ENCODE measurements at places on chromosomes 3 and 15.

GRCh38 chr3:58116985-58117384 is 93.8 kb downstream of the DNASE1L3 start:
- DNase-seq, result no peak

- no peak for DNase-seq
Observed at GRCh38 chr3:24318677-24319287, 175.9 kb downstream of the THRB start.

- DNase-seq, result no peak
Observed at GRCh38 chr3:22319446-22319845, 568.4 kb upstream of the ZNF385D start.

DNA sequence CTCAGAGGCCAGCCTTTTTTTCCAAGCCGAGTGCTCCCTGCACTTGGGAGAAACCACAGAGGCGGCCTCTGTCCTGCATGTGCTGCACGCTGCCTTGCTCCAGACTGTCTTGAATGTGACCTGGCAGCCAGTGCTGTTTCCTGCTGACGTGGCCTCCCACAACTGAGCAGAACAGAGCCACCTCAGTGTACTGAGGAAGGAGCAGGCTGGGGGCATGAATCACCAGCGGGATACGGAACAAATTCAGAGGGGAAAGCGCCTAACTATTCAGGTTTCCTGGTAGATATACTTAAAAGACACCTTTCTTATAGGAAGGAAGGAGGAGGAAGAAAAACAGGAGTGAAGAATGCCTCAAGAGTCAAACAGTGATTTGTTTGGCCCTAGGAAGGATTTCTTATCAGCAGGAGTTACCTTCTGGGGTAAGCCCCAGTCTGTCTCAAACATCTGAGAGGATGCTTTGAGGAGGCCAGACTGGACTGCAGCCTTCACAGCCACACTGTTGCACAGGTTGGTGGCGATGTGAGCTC is 114.0 kb downstream of the FNDC3B start:
- DNase-seq, result peak; percentile 9

DNA sequence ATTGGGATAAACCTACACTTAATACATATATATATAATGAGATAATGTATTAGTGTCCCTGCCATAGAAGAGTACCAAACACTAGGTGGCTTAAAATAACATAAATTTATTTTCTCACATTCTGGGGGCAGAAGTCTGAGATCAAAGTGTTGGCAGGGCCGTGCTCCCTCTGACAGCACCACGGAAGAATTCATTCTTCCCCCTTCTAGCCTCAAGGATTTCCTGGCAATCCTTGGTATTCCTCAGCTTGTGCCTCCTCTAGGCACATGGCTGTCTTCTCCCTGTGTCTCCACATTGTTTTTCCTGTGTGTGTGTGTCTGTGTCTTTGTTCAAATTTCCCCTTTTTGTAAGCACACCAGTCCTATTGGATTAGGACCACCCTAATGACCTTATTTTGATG is 115.2 kb upstream of the AGBL1 start:
- no peak for DNase-seq

DNA sequence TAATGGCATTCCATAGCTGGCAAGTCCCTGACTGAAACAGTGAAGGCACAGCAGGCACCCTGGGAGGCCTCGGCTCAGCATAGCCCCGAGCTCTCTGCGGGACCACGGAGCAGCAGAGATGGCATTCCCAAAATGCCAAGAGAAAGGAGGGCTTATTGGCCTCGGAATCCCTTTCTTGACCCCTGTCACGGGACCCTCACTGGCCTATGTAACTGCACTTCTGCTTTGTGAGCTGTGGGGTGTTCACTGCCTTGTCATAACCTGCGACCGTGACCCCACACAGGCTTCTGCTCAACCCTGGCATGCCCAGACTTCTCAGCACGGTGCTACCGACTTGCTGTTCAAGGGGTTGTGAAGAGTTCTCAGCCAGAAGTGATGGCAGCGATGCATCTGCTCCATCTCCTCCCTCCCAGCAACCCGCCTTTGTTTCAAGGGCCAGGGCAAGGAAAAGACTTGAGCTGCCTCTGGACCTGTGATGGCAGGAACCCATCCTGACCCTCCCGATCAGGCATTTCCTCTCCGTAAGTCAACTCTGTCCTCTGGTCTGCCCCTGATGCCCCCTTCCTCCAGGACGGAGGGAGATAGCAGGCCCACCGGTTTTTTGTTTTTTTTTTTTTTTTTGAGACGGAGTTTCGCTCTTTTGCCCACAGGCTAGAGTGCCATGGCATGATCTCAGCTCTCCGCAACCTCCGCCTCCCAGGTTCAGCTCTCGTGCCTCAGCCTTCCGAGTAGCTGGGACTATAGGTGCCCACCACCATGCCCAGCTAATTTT is 30.5 kb downstream of the EHD4 start:
- no peak for DNase-seq

DNA sequence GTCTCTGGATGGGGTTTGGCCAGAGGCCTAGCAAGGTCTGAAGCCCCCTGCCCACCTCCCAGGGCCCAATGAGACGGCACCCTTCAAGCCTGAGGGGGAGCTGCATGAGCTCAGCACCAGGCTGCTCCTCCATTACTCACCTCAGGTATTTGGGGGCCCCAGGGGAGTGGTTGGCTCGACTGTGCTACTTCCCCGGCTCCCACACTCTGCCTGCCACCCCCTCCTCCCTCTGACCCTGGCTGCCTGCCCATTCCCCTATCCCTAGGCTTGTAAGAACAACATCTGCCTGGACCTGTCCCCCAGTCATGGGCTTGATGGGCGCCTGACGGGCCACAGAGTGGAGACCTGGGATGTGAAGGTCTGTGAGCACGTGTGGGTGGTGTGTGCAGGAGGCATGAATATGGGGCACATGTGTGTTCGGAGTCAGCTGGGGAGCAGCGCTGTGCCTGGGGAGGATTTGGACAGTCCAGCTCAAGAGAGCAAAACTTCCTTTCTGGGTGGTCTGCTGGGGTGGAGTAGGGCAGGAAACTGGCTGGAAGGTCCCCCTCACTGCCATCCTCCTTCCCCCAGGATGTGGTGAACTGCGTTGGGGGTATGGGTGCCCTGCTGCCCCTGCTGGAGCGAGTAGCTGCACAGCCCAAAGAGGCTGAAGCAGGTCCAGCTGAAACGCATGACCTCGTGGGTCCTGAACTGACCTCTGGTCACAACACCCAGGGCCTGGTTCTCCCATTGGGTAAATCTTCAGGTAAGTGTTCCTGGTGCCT is 17.4 kb downstream of the NBEAL2 start:
- DNase-seq, result no peak

DNA sequence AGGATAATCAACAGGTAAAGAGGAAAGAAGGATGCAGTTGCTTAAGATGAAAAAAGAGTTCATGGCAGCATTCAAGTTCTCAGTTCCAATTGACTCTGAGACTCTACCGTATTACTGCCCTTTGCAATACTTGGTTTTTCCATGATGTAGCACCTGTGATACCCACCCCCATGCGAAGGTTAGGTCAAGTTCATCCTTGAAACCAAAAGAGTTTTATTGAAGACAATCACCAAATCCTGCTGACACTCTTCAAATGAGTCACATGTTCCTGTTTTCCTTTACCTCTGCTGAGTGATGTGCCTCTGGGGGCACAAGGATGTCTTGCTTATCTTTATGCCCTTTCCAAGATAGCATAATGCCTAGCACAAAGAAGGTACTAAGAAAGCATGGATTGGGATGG is 111.3 kb upstream of the SLC7A14 start:
- no peak for DNase-seq

- no peak for DNase-seq
Observed at GRCh38 chr15:98942431-98942830, 65.2 kb downstream of the PGPEP1L start.

GRCh38 chr15:68512598-68512997 is 66.2 kb upstream of the CORO2B start:
- no peak for DNase-seq

DNA sequence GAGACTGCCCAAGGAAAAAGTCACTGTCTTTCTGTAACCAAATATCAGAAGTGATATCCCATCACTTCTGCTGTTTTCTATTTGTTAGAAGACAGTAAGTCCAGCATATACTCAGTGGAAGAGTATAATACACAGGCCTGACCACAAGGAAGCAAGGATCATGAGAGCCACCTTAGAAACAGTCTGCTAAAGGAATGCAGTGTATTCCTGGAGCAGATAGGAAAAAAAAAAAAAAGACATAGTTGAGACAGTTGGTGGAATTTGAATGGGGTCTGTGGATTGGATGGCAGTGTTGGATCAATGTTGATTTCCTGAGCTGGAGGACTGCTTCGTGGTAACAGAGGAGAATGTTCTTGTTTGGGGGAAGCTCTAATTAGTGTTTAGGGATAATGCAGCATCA is 26.5 kb upstream of the FBXL2 start:
- DNase-seq, result no peak

DNA sequence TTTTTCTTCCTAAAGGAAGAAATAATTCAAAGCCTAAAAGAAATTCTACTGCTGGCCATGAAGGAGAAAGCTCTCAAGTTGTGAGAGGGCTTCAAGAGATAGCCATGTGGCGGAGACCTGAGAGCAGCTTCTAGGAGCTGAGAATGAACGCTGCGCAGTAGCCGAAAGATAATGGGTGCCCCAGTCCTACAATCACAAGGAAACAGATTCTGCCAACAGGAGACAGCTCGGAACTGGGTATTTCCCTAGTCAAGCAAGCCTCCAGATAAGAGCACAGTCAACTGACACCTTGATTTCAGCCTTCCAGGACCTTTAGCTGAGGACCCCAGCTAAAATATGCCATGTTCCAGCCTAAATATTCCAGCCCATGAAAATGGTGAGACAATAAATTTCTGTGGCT is 824.1 kb downstream of the FHIT start:
- no peak for DNase-seq

- no peak for DNase-seq
Observed at GRCh38 chr3:106086636-106087035, 217.8 kb upstream of the CBLB start.

DNA sequence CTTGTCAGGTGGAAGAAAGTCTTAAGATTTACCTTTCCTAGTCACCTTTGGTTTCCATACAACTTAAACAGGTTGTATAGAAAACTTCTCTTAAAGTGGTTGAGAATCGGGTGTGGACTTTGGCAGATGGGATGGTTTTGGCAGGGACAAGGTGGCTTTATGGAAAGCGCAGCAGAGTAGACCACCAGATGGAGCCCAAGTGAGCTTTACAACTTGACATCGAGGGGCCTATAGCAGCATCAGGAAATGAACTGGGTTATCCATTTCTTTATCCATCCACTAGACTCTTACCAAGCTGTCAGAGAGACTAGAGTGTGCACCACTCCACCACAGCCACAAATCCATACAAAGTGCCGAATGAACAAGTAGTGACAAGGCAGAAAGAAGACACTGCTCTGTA is 85.3 kb upstream of the MBNL1 start:
- peak; percentile 14 for DNase-seq

GRCh38 chr15:71066983-71067382 is 48.3 kb upstream of the THSD4 start:
- DNase-seq, result no peak

DNA sequence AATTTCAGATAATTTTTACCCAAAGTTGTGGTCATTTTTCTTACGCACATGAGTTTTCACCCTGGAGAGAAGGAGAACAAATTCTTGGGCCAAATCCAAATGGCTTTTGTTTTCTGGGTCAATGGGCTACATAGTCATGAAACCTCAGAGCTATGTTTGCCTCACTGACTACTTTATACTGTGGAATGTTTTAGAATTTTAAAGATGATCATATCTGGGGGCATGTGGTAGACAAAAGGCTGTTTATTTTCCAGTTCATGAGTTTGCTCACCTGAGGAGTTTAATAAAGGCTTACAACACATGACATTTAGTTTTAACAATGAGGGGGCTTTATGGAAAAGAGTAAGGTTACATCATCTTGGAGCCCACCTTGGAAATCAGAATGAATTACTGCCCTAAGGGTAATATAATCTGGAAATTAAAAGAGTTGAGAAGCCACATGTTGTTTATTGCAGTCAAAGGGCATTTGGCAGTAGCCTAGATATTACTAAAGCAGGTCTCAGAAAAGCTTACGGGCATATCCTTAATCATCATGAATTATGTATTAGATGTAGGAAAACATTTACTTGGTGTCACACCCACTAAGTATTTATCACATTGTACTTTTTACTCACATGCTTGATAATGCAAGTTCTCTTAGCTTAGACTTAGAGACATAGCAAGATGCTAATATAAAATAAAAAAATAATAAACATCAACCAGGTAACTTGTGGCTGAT is 466.1 kb downstream of the EDEM1 start:
- no peak for DNase-seq

- DNase-seq, result no peak
Observed at GRCh38 chr3:39716849-39717248, 92.6 kb upstream of the MYRIP start.

DNA sequence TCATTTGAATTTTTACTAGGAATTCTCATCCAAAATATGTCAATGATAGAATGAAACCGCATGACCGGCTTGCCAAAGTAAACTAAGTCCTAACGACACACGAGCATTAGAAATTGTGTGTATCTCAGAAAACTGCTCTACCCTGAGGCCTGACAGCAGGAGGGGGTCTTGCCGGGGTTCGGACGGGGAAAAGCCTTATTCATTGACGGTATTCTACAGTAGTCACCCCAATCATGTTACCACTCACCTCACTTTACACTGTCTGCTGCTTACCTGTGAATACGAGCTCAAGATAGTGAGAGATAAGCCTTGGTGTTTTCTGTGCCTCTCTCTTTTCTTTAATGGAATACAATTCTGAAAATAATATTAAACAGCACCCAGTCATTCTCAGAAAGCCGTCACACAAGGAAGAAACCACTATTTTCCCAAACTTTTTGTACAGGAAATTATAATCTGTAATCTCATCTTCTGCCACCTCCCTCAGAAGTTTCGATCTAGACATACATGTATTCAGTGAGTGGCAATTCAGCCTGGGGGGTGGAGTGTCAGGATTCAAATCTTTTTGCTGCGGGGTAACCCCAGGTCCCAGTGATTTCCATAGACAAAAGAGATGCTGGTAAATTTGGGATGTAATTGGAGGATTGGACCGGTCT is 492 bp upstream of the FAM43A start:
- no peak for DNase-seq

DNA sequence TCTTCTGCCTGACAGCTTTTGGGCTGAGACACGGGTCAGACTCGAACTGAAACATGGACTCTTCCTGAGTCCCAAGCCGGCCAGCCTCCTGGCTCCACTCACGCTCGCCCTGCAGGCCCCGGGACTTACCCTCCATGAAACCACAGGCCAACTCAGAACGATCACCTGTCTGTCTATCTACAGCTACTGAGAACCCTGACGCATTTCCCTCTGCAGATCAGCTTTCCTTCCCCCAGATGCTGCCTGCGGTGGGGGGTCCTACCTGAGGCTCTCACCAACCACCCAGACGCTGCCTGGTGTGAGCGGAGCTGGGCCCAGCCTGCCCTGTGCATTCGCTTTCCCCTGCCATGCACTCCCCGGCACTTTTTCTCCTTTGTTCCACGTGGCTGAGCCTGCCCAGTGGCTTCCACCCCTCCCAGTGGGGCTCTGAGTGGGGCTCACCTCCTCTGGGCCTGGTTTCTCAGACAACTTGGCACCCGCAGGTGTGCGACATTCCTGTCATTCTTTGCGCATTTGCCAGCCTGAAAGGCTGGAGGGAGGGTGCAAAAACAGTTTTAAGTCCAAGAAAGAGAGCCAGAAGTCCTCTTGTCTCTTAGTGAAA is 60.2 kb downstream of the PLXNA1 start:
- DNase-seq, result no peak
